NCI-H1694 (cell line): ENCODE measurements at places on chromosomes 16 and 17.

- no peak for DNase-seq
Measured at GRCh38 chr16:9042533-9042932, 48.9 kb upstream of the HAPSTR1 start.

GRCh38 chr16:67396159-67397035 lies 3.1 kb upstream of the TPPP3 start:
- DNase-seq = peak; percentile 89

GRCh38 chr16:30040221-30040620 lies 9.2 kb upstream of the TLCD3B start:
- DNase-seq = no peak

DNA sequence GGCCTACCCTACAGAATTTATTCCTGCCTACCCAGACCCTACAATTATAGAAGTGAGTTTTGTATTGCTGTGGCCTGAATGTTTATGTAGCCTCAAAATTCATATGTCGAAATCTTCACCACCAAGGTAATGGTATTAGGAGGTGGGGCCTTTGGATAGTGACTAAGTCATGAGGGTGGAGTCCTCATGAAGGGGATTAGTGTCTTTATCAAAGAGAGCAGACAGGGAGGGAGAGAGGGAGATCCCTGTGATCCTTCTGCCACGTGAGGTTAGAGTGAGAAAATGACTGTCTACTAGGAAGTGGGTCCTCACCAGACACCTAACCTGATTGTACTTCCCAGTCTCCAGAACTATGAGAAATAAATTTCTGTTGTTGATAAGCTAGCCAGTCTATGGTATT lies 981 bp upstream of the DUXB start:
- no peak for DNase-seq
